Testis (tissue), 5 donors: ENCODE measurements at places on chromosomes 13 and 19. TPM values are rescaled to one million over a fixed set of nuclear protein-coding genes. Genes with fewer than 3 reads are reported as not detected.

DNA sequence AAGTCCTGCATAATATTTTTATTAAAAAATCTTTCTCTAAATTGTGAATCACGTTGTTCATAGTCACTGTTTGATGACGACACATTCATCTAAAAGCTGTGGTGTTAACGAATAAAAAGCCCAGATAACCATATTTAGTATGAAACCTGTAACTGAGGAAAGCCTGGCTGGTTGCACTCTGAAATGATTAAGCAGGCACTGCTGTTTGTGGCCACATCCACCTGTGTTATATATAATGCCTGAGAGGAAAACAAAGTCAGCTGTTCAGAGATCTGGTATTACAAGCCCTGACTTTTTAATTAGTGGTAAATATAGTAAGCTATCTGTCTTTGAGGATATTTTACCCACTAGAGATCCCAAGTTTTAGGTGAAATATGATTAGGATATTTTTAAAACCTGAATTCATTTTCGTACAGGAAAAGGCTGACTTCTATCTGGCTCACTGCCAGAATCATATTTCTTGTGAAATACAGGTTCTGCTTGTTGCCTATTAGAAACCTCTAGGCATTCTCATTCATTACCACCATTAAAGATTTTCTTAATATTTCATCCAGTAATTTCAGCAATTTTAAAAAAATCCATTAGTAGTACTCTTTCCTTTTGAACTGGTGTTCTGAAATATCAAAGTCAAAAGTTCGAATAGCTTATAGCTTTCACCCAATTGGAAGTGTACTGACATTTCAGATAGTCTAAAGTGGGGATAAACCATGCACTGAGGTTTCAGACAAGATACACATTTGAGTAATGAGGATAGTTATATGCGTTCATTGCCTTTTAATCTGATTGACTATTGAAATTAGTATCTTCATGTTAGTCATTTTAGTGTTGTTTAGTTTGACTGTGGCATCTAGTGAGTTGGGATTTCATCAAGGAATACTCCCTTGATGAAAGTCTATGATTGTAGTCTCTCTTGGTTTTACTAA, 79.7 kb downstream of the LMO7 start:
- no peak overlapping the region for H3K4me3 ChIP-seq
- no peaks in the 10 kb centered on the region for H3K27me3 ChIP-seq
- DNase-seq = no peak
- H3K36me3 ChIP-seq = no peaks in the 10 kb centered on the region

GRCh38 chr19:44818466-44819031, 9.6 kb downstream of the BCAM start:
- H3K4me3 ChIP-seq = no peak overlapping the region
- H3K4me1 ChIP-seq = peaks cover 9% of the 10 kb centered on the region
- H3K36me3 ChIP-seq = no peaks in the 10 kb centered on the region
- DNase-seq = no peak
- no peak overlapping the region for H3K27ac ChIP-seq

DNA sequence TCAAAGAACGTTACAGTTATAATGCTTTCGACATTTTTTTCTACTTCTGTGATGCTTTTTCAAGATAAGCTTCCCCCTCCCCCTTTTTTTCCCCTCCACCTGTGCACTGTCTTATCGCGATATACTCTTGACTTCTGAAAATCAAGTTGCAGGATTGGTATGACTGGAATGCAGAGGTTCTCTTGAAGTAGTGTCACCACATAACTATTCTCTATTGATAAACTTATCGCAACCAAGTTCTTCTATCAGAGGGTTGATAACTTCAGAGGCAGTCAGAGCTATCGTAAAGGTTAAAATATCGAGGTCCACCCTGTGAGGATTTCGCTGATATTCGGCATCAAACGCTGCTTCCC, 820 bp downstream of the EID2 start:
- H3K27me3 ChIP-seq = no peaks in the 10 kb centered on the region
- H3K27ac ChIP-seq = peak overlapping the region; percentile 91
- peak overlapping the region; percentile 77 for H3K4me3 ChIP-seq
- H3K4me1 ChIP-seq = peaks cover 16% of the 10 kb centered on the region

GRCh38 chr13:112740502-112741131, 50.8 kb downstream of the ATP11A start:
- no peaks in the 10 kb centered on the region for H3K36me3 ChIP-seq
- DNase-seq = no peak
- no peak overlapping the region for H3K27ac ChIP-seq
- H3K27me3 ChIP-seq = no peaks in the 10 kb centered on the region
- H3K4me1 ChIP-seq = peaks cover 8% of the 10 kb centered on the region

DNA sequence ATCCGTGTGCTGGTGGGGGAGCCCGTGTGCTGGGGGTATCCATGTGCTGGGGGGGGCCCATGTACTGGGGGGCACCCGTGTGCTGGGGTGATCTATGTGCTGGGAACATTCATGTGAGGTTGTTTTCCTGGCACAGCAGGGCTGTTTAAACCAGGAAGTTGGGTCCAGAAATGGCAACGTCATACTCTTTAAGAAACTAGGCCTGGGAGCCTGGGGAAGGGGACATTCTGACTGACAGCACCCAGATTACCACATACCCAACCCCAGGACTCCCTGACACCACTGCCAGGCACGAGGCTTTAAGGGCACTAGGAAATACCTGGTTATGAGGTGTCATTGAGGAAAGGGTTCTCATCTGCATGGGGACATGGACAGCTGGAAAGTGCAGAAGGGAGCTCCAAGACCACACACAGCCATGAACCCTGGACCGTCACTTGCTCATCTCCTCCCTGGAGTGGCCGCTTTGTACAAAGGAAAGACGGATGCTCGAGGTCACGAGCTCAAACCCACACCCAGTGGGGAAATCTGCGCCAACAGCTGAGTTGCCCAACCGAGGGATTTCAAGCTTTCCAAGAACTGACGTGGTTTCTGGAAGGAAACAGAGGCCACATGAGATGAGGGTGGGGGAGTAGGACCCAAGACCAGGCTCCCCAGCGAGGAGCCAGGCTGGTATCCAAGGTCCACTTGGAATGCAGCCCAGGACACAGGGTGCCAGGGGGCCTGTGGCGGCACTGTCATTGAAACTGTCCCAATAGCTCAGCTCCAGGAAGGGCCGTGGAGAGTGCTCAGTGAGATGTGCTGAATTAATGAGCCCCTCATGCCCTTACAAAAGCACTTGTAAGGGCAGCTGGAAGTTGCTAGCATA, 40.9 kb downstream of the RAB20 start:
- peaks cover 28% of the 10 kb centered on the region for H3K4me1 ChIP-seq
- no peak overlapping the region for H3K4me3 ChIP-seq
- no peaks in the 10 kb centered on the region for H3K36me3 ChIP-seq

- no peaks in the 10 kb centered on the region for H3K27me3 ChIP-seq
- H3K27ac ChIP-seq = no peak overlapping the region
- DNase-seq = peak; percentile 25
- H3K36me3 ChIP-seq = no peaks in the 10 kb centered on the region
- H3K4me1 ChIP-seq = no peaks in the 10 kb centered on the region
- H3K4me3 ChIP-seq = no peak overlapping the region
These were observed 55.4 kb upstream of the UBL3 start for GRCh38 chr13:29905845-29906244.

- no peaks in the 10 kb centered on the region for H3K36me3 ChIP-seq
- no peak overlapping the region for H3K4me3 ChIP-seq
- peak overlapping the region; percentile 26 for H3K27ac ChIP-seq
- peaks cover 17% of the 10 kb centered on the region for H3K4me1 ChIP-seq
- no peak for DNase-seq
These were observed 27.3 kb downstream of the MYCBP2 start for GRCh38 chr13:77299587-77299986.

Gene SHD
- total RNA-seq = 1.8 TPM
